Thymus (tissue), 14 donors: ENCODE measurements at places on chromosomes 12 and 14.

DNA sequence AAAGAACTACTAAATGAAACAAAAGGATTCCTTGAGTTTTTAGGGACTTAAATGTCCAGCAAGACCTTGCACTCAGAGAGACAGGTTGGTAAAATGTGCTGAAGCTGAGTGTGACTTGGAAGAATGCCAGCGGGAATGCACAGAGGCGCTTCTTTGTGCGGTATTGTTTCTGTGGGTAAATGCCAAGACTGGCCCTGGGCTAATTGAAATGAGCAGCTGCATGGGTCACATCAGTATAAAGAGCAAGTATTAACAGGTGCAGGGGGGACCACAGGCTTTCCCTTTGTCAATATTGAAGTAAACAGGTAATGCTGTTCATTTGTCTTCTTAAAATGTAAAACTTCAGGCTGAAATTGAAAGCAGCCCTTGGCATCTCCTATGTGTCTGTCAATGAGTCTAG is 74.3 kb downstream of the LMO3 start:
- DNase-seq: no peak

DNA sequence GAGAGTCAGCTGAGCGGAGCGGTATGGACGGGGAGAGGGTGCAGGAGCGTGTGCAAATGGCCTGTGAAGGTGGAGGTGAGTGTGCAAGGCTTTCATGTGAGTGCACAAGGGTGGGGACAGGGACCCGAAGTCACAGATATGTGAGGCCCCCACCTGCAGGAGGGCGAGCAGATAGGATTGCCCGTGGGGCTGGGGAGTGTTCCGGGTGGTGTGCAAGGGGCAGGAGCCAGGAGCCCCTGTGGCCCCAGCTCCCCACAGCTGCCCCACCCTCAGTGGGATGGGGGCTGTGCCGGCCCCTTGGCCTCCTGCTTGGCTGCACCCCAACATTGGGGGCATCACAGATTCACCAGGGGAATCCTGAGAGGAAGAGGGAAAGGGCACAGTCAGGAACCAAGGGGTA is 5.5 kb upstream of the ZNF384 start:
- DNase-seq: no peak

GRCh38 chr14:32049361-32050088 is 27.6 kb upstream of the ARHGAP5 start:
- DNase-seq: no peak

DNA sequence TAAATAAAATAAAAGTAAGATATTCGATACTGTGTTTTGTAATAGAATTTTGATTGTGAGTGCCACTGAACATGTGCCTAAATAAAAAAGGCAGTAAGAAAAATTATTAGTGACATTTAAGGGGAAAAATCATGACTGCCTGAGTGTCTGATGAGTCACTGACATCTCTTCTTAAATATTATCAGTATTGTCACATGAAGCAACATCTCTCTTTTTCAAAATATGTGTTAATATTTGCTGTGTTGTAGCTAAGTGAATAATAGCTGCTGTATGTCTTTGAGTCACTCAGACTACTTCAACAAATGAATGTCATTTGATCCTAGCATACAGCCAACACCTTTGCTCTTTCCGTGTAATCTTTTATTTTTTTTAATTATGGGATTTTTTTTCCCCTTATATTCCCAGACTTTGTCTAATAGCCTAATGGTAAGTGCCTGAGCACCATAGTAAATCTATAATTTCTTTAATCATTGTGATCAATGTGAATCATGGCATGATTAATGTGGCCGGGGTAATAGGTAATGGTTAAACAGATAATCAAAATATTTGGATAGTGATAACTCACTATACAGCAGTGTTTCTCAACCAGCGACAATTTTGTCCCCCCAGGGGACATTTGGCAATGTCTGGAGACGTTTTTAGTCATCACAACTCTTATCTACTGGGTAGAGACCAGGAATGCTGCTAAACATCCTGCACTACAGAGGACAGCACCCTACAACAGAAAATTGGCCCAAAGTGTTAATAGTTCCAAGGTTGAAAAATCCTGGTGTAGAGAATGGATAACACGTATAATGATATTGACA is 11.7 kb upstream of the OTX2 start:
- DNase-seq: no peak

DNA sequence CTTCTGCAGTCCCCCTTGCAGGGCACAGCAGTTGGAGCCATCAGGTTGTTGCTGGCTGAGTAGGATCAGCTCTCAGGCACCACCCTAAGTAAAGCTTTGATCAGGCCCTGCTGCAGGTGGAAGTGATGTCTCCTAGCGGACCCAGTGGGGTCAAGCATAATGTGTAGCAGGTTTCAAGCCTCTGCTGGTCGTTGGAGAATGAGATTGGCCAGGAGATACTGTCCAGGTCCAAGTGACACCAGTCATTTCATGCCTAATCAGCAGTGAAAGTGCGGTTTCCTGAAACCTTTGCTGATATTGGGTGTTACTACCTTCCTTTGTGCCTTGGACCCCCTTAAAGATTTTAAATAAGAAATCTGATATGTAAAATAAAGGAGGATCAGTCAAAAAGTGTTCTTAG is 72.6 kb downstream of the SUSD6 start:
- DNase-seq: no peak

DNA sequence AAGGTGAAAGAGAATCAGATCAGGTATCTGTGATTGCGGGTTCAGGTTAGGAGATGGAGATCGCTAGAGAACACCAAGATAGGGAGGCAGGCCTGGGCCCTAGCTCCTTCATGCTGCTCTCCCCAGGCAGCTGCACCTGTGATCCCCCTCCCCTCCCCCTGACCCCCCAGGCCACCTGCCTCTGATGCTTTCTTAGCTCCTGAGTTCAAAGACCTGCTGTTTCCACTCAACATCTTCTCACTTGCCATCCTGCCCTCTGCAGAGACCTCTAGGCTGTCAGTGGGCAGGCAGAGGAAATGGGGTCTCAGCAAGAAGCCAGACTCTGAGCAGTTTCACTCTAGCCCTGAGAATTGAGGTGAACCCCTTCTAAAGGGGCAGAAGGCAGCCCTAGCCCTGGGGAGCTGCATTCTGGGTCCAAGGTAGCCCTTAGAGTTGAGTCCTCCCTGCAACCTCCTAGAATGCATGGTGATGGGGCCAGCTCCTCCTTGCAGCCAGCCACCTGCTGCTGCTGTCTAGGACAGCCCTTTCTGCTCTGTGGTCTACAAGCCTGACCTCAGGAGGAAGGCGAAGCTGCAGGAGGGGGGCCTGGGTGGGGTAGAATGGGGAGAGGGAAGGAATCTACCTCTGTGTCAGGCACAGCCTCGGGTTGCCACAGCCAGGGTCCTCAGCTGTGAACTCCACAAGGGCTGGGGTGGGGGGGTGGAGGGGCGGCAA is 6.4 kb upstream of the SLC48A1 start:
- DNase-seq: peak; percentile 90

DNA sequence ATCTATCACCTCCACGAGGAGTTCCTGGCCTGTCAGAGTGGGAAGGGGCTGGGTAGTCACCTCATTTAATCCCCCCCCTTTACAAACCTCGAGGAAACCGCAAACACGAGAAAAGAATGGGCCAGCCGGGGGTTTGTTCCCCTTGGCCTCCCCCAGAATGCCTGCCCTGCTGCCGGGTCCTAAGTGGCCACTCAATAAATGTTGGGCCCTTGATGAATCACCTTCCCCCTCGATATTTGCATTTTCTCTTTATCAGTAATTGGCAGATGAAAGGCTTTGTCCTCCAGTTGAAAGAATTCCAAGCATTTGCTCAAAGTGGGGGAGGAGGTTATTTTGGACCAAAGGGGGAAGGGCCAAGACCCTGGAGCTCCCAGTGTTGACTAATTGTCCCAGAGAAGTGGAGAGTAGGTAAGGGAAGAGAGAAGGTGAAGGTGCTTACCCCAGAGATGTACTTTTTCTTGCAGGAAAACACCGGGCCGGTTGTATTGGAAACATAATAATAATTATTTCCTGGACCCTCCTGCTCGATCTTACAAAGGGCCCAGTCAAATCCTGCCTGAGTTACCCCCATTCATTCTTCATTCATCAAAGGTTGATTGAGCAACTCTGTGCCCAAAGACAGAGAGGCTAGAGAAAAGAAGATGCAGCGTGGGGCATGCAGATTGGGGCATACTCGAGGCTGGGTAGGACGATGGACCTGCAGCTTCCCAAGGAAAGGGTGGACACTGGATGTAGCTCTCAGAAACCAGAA is 1.9 kb upstream of the KDM2B start:
- no peak for DNase-seq

GRCh38 chr12:24088751-24089509 is 139.5 kb upstream of the SOX5 start:
- no peak for DNase-seq
